ENCODE measurements at places on chromosomes 4 and X.

DNA sequence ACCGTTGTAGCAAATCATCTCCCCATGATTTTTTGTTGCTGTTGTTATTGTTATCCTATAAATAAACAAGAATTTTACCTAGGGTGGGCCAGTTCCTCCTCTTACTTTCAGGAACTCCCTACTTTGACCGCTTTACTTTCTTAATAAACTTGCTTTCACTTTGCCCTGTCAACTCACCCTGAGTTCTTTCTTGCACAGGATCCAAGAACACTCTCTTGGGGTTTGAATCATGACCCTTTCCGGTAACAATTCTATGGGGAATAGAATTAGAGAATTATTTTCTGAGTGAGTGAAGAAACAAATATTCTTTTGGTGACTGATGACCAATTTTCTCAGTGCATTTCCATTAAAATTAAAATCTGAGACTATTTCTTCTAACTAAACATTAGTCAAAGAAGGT, 584.0 kb upstream of the TENM3 start:
- DNase-seq: no peak

GRCh38 chr4:6932475-6932874, 22.8 kb downstream of the TBC1D14 start:
- DNase-seq: no peak

DNA sequence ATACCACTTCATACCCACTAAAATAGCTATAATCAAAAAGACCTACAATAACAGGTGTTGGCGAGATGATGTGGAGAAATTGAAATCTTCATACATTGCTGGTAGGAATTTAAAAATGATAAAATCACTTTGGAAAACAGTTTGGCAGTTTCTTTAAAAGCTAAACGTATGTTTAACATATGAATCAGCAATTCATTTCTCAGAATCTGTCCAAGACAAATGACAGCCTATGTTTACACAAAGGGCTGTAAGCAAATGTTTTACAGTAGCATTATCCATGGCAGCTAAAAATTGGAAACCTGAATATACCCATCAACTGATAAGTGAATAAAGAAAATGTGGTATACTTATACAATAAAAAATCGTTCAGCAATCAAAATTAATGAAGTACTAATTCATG, 33.0 kb upstream of the ABCG2 start:
- DNase-seq: no peak

DNA sequence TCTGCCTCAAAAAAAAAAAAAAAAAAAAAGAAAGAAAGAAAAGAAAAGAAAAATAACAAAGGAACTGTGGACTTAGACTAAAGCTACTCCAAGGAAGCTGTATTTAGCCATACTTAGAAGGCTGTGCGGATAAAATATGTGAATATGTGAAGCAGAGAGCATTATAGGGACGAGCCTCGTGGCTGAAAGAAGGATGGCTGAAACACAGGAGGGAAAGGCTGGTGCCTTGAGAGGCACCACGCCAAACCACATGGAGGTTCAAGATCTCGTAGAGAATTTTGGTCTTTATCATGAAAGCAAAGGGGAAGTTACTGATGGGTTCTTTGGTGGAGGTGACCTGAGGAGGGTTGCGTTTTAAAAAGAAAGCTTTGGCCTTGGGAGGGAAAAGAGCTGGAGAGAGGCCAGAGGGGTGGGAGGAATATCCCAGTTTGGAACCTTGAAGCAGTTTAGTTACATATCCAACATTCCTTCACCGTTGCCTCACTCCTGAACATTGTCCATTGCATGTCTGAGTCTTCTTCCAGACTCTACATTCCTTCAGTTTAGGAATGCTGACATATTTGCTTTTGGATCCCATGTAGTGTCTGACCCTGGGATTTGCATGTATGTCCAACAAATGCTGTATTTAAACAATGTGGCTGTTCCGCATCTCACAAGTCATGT, 82.5 kb downstream of the CPE start:
- no peak for DNase-seq

- DNase-seq: no peak
Measured at GRCh38 chr4:14520171-14520570, 482.1 kb upstream of the CPEB2 start.
